ENCODE measurements at places on chromosomes 3 and 15.
A peak's percentile ranks its signal among the peaks of the same experiment; 100 is the strongest.

DNA sequence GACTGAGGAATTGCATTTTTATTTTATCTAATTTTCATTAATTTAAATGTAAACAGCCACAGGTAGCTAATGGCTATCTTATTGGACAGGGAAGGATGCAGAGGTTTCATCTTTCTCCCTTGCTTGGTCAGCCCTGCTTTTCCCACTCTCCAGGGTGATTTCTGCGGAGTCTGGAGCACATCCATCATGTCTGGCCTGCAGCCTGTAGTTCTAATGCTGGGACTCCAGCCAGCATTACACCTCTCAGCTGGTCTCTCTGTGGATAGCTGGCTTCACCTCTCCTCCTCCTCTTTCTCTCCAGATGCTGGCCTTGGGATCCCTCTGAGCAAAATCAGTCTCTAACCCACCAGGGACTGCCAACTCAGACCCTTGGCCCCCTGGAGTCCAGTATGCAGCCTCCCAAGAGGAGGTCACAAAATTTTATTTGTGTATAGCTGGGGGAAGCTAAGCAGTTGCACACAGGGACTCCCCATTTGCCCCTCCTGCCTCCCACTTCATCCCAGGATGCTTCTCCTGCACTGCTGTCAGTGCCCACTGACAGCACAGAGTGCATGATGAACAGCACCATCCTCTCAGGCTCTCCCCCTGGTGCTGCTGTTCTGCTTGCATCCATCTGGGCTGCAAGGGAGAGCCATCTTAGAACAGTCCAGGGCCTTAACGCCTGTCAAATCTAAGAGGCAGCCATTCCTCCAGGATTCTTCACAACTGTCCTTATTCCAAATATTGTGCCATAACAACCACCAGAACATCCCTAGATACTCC is 1.7 kb downstream of the BFSP2 start:
- peak; percentile 59 for DNase-seq

GRCh38 chr15:78988361-78988911 is 43.6 kb upstream of the CTSH start:
- DNase-seq = no peak

GRCh38 chr3:166810741-166811445 is 569.2 kb downstream of the ZBBX start:
- DNase-seq = no peak

DNA sequence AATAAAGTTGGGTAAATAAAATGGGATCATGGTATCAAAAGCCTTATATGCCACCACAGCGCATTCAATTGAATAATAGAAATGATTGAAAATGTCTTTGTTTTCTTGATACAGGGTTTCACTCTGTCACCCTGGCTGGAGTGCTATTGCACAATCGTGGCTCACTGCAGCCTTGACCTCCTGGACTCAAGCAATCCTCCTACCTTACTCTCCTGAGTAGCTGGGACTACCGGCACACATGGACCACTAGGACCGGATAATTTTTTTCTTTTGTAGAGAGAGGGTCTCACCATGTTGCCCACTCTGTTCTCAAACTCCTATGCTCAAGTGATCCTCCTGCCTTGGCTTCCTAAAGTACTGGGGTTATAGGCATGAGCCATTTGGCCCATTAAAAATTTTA is 33.8 kb upstream of the BBX start:
- DNase-seq = no peak

GRCh38 chr3:189758186-189758585 is 127.0 kb downstream of the TP63 start:
- DNase-seq = no peak

DNA sequence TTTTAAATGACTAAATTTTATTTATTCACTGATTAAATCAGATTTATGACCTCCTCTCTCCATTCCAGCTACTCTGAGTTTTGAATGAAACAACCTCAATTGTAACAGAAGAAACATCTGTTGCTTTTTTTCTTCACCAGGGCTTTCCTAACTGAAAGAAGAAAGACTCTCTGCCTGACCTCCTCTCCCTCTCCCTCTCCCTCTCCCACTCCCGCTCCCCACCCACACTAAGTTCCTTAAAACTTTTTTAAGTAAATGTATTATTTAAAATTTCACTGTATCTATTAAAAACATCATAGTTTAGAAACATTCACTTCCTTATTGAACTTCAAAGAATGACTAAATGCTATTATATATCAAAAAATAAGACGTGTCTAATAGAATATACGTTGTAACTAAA is 122.0 kb downstream of the TFDP2 start:
- peak; percentile 56 for DNase-seq

DNA sequence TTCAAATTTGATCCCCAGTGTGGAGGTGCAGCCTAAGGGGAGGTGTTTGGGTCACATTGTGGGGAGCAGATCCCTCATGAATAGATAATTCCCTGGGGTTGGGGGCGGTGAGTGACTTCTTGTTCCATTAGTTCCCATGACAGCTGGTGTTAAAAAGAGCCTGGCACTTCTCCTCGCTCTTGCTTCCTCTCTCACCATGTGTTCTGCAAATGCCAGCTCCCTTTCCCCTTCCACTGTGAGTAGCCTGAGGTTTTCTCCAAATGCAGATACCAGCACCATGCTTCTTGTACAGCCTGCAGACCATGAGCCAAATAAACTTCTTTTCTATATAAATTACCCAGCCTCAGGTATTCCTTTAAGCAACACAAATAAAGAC is 23.1 kb downstream of the RIOX2 start:
- DNase-seq = peak; percentile 19

DNA sequence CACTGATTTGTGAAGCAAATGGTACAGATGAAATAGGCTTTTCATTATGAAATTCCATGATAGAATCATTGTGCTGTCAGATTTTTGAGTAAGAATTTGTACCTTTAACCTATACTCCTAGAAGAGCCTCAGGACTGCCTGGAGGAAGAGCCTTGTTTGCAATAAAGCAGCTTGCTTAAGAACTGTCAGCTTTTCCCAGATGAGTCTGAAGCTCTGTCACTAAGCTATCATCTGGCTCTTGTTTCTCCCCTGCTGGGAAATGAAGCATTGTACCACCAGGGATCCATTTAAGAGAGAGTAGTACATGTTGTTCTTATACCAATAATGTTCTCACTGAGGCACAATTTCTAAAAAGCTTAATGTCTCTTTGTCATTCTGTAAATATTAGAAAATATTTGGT is 85.1 kb upstream of the FLNB start:
- DNase-seq = no peak

DNA sequence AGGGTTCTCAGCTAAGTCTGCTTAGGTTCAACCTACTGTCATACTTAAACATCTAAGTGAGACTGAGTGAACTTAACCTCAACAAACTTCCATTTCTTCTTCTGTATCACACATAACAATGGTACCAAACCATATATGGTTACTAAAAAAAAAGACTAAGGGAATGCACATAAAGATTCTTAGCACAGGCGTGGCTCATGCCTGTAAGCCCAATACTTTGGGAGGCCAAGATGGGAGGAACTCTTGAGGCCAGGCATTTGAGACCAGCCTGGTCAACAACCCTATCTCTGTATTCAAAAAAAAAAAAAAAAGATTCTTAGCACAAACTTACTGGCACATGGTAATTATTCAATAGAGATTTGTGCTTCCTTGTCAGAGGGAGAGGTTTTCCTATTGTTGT is 57.9 kb downstream of the ACAP2 start:
- DNase-seq = no peak

GRCh38 chr3:29285471-29286071 is 4.7 kb downstream of the RBMS3 start:
- no peak for DNase-seq

- DNase-seq = no peak
Observed at GRCh38 chr3:50267280-50267913, 1.6 kb upstream of the SEMA3B start.

GRCh38 chr3:161905520-161906132 is 409.0 kb downstream of the OTOL1 start:
- no peak for DNase-seq

DNA sequence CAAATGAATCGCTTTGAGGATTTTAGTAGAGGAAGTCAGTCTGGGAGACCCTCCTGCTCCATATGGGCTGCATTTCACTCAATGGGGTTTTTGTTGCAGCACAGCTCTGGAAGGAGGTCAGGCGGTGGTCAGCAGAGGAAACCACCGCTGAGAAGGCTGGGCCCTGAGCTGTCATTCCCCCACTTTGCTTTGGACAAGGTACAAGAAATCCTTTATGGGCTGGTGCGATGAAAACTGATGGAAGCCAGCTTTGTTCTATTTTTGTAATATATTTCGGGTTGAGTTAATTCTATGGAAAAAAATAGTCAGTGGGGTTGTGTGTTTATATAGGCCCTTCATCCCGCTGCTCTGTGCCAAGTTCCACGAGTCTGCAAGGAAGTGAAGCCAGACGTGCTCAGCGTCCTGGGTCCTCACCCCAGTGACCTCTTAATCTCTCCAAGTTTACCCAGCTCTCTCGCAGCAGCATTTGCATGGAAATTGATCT is 157.1 kb upstream of the TMC3 start:
- DNase-seq = peak; percentile 17
